ENCODE measurements at places on chromosomes 2 and 18.

- DNase-seq = no peak
Measured at GRCh38 chr2:145323512-145323911, 803.6 kb upstream of the ZEB2 start.

- no peak for DNase-seq
Measured at GRCh38 chr2:10985260-10985659, 73.5 kb downstream of the KCNF1 start.

DNA sequence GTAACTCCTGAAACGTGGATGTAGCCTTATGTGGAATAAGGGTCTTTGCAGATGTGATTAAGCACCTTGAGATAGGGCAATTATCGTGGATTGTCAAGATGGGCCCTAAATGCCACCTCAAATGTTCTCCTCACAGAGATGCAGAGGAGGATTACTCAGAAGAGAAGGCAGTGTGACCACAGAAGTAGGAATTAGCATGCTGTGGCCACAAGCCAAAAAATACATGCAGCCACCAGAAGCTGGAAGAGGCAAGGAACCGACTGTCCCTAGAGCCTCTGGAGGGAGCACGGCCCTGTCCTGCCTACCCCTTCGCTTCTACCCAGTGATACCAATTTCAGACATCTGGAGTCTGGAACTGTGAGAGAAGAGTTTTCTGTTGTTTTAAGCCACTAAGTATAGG is 47.3 kb upstream of the MGAT5 start:
- DNase-seq = no peak

DNA sequence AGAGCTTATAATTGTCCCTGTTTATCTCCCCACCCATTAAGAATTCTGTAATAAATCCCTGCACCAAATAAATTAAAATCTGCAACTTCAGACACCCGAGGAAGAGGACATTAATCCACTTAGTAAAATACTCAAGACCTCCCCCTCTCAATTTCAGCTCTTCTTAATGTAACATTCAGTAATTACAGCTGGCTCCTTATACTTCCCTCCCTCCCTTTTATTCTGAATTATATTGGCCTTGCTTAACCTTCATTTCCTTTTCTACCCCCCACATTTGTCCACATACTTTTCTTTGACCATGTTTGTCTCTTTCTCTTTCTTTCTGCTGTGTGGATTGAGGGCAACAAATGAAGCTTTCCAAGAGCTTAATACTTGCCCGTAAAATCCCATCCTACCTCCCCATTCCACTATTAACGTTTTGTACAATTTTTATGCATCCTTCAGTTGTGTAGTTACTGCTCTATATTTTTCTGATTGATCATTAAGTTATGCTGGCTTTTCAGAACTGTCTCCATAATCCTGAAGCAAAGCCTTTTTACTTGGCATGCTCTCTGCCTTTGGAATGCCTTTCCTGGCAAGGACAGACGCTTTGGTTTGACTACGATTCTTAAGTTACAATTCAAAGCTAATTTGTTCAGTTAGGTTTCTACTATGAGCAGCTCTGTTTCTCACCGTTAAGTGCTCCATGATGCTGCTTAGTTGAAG is 580.1 kb downstream of the ZEB2 start:
- no peak for DNase-seq

DNA sequence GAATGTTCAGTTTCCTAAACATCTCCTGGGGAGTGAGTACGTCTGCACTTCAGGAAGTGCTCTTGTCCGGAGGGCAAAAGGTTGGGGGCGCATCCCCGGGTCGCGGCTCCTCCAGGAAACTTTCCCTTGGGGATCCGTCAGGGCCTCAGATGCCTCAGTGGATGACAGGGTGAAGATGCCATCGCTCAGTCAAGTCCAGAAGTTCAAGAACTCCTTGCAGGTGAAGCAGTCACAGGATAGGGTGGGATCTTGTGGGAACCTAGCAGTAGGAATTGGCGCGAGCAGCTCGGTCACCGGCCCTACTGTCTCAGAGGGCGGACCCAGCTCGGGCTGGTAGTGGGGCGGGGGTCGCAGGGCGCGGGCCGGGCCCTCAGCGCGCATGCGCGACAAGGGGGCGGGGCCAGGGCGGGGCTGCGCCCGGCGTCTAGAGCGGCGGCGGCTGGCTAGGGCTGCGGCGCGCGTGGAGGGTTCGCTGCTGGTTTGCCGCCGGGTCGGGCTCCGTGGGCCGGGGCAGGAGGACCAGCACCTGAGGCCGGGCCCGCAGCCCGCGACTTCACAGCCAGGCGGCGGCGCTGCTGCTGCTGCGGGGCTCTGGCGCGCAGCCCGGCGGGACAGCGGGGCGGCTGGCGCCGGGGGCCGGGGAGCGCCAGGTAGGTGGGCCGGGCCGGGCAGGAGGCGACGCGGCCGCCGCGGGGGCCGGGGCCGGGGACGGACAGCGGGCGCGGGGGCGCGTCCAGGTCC is at the start of gene INPP4A:
INPP4A (plus strand) TSS at position 423 of the 741 bp plus-strand sequence. CDS start 75,191 bp downstream, outside the sequence.
- DNase-seq = peak; percentile 80

DNA sequence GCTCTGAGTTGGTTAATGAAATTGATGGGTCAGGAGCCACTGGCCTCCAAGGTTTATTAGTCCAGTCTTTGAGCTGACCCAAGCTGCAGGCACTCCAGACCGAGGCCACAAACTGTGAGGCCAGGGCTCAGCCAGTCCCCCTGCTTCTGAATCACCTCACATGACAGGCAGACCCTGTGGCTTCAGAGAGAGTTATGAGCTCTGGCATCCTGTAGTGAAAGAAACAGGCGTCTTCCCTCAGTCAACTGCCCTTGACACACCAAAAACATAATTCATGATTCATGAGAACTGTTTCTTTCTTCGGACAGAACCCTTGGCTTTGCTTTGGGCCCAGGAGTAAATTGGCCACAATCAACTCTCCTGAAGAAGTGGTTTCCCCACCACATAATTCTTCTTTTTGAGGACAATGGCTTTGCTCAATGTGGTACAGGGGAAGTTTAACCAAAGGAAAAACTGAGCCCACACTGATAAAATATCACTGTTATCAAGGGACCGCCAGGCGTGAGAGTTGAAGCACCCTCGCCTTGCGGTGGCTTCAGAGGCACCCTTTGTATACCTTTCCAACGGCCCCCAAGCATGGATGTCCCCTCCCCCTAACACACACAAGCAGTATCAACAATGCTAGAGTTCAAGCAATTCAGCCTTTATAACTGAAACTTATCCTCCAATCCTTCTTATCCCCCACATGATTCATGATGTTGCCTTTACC is 226.9 kb downstream of the CYRIA start:
- no peak for DNase-seq

DNA sequence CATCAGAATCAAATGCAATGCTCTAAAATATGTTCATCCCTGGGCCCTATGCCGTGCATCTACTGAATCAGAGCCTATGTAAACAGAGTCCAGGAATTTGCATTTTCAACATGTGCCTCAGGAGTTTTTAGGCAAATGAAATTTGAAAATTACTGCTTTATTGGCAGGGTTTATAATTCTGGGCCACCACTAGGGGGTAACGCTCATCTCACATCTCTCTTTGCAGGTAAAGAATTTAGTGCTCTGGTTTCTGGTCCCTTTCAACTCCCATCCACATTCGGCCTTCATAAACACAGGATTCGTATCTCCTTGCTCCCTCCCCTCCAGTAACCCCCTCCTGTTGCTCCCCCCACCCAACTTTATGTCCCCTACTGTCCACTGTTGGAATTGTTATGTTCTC is 49.3 kb downstream of the LYPD6B start:
- DNase-seq = no peak

DNA sequence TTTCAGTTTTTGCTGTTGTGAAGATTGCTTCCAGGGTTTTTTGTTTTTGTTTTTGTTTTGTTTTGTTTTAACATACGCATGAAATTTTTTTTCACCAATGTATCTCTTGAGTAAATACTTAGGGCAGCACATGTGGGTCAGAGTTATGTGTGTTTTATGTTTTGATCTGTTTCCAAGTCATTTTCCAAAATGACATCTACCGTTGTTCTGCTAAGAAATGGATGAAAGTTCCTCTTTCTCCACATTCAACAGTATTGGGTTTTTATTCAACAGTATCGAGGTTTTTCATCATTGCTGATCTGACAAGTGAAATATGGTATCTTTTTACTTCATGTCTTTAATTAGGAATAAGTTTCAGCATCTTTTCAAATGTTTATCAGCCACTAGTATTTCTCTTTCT is 16.7 kb downstream of the RNF144A start:
- DNase-seq = no peak

DNA sequence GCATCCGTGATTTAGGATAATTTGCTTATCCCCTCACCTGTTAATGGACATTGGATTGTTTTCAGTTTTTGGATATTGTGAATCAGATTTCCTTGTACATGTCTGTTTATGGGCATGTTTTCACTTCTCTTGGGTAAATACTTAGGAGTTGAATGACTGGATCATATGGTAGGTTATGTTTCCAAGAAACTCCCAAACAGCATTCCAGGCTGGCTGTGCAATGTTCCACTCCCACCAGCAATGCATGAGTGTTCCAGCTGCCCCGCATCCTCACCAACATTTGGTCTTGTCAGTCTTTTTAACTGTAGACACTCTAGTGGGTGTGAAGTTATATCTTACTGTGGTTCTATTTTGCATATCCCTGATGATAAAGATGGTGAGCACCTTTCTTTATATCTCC is 8.9 kb upstream of the LRRFIP1 start:
- no peak for DNase-seq

- DNase-seq = no peak
Measured at GRCh38 chr18:37156330-37156942, 327.5 kb downstream of the KIAA1328 start.

DNA sequence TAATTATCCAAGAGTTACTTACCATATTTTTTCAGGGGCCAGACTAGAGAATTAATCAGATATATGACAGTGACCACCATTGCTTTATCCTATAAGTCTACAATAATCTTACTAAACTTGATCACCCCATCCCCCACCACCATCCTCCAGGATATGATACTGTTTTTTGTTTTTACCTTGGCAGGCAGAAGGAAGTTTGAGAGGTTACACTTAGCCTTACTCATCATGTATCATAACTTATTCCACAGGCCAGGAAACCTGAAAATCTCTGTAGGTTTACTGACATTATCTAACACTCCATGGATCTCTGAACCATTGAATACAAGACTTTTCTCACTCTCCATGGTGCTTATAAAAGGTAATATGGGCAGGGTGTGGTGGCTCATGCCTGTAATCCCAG is 602.7 kb downstream of the KCNJ3 start:
- DNase-seq = no peak

DNA sequence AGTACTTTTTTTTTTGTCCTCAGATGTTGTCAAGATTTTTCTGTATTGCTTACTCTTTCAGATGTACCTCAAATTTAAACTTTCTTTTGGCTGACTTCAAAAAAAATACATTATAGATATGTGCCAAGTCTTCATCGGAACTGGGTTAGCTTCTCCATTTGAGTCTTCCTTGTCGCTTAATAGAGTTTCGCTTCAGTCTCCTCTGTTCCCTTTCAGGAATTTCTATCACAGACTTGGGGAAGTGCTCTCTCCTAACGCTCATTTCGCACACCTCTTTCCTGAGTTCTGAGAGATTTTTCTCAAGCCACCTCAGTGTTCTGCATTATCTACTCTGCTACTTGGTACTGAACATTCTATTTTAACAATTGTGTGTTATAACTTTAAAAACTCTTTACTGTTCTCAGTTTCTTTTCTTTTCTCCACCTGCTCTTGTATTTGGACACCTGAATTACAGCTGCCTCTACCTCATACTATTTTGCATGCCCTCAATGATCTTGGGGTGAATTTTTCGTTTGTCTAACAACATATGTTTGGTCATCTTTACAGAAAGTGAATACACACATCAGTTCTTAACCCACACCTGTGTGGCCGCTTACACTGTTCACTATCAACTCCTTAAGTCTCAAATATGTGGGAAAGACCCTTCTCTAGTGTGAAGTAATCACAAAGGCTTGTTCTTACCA is 16.5 kb downstream of the PTPN2 start:
- no peak for DNase-seq

DNA sequence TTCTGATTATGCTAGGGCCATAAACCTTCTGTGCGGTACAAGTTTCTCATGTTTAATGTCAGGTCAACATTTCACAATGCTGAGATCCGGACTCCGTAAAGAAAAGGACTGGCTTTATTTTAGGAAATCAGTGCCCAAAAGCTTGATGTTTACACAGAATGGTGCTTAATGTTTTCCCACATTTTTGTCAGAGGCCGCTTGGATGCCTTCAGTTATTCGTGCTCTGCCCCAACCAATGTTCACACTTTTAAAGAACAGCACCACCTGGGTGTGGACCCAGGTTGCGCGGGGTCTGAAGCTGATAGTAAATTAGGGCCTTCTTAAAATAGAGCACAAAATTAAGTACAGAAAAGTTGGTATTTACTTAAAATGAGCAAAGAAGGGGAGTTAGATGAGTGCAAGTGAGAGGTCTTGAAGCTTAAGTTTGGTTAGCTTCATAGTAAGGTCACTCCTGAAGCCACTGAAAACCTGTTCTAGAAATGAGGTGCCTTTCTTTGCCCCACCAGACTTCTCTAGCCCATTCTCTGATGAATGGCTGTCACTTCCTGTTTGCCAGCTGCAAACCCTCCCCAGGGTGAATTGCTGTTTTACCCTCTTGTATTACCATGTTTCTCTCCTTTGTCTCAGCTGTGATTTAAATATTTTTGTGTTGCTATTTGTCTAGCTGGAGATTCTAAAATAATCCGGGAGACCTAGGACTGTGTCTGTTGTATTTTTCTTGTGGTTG is 20.5 kb downstream of the SLC3A1 start:
- peak; percentile 2 for DNase-seq

DNA sequence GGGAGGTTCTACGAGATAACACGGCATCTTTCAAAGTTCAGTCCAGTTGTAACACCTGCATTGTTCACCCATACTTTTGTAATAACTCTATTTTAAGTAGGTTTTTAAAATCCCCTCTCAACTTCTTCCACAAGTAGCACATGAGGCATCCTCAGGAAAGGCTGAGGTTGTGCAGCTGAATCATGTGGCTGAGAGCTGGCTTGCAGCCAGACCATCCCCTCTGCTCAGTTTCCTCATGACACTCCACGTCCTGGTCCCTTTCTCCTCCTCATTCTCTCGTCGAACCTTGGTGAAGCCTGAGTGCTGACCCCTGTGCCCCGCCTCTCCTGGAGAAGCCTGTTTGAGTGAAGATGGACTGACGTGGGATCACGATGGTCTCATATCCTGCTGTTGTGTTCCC is 42.5 kb downstream of the POU3F3 start:
- no peak for DNase-seq

GRCh38 chr18:50203801-50204604 is 9.1 kb upstream of the MYO5B start:
- DNase-seq = no peak

GRCh38 chr2:182894174-182894573 is 27.7 kb upstream of the FRZB start:
- DNase-seq = no peak

DNA sequence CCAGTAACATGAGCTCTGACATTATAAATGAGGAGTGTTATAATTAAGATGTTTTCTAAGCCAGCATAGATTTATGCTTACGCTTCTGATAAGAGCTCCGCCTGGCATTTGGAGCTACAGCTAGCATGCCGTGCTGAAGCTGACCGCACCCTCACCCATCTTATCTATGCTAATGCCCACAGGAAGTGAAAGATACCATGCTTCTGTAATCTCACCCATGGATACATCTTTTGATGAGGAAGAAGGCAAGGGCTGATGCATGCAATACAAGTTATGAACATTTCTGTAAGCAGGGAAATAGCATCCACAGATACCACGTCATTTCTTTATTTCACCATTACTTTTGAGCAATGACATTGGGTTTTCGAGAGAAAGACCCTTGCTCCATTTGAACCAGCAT is 82.3 kb downstream of the ARL4C start:
- no peak for DNase-seq

- DNase-seq = no peak
Measured at GRCh38 chr2:166285215-166285614, 90.5 kb downstream of the SCN9A start.

- DNase-seq = no peak
Measured at GRCh38 chr2:105959357-105959756, 214.6 kb downstream of the NCK2 start.

- DNase-seq = no peak
Measured at GRCh38 chr2:236629961-236630872, 60.6 kb downstream of the ACKR3 start.
